ENCODE measurements at places on chromosomes 1 and 21. TPM values are rescaled to one million over a fixed set of nuclear protein-coding genes. Genes with fewer than 3 reads are reported as not detected.

PYHIN1 gene
- not detected for total RNA-seq

SLC16A4 gene
- total RNA-seq, result 21.7 TPM

XCL2 gene
- total RNA-seq, result not detected

ALX3 gene
- not detected for total RNA-seq

CLCNKB gene
- not detected for total RNA-seq
